ENCODE measurements at places on chromosomes 5 and 9.

- H3K4me3 ChIP-seq, result no peak overlapping the region
- no peaks in the 10 kb centered on the region for H3K27me3 ChIP-seq
- no peaks in the 10 kb centered on the region for H3K36me3 ChIP-seq
- DNase-seq, result no peak
- no peak overlapping the region for H3K27ac ChIP-seq
These were observed 177.4 kb downstream of the NTRK2 start for GRCh38 chr9:84846906-84847305.

- peaks cover 18% of the 10 kb centered on the region for H3K4me1 ChIP-seq
- H3K27me3 ChIP-seq, result no peaks in the 10 kb centered on the region
- no peak for DNase-seq
- no peaks in the 10 kb centered on the region for H3K36me3 ChIP-seq
- H3K27ac ChIP-seq, result no peak overlapping the region
These were observed 129.2 kb upstream of the FST start for GRCh38 chr5:53350991-53351770.

DNA sequence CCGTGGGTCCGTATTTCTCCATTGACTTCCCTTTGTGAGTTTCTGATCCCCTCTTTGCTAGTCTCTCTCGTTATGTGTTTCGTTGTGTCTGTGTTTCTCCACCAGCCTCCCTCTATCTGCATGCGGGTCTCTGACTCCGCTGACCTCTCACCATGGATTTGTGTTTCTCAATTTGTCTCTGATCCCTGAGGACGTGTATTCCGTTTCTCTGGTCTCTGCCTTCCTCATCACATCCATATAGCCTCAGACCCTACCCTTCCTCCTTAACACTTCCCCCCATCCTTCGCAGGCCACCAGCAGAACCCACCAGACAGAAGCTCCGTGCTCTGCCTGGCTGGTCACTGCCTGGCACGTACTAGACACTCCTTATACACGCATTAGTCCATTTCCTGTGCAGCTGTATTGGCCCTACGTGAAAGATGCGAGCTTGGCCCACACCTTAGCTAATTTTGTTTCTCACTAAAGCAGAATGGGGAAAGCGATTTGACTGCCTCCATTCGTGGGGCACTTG is 631 bp downstream of the B4GALT7 start:
- H3K27me3 ChIP-seq, result no peaks in the 10 kb centered on the region
- no peak for DNase-seq
- peaks cover 15% of the 10 kb centered on the region for H3K36me3 ChIP-seq
- H3K4me1 ChIP-seq, result peaks cover 18% of the 10 kb centered on the region
- peak overlapping the region; percentile 88 for H3K4me3 ChIP-seq

DNA sequence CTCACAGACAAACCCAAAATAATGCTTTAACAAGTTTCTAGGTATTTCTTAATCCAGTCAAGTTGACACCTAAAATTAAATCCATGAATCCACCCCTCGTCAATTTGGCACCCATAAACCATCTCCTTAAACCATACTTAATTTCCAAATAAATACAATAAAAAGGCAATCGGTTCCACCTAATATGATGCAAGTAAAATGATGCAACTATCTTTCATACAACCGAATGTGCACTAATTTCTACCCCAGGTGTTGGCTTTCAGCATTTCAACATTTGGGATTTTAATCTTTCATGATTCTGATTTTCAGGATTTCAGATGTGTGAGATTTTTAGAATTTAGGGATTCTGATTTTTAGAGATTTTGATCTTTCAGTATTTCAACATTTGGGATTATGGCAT is 17.3 kb downstream of the PRKAA1 start:
- peaks cover 22% of the 10 kb centered on the region for H3K4me1 ChIP-seq
- no peaks in the 10 kb centered on the region for H3K27me3 ChIP-seq
- H3K27ac ChIP-seq, result no peak overlapping the region
- no peak for DNase-seq
- no peak overlapping the region for H3K4me3 ChIP-seq

DNA sequence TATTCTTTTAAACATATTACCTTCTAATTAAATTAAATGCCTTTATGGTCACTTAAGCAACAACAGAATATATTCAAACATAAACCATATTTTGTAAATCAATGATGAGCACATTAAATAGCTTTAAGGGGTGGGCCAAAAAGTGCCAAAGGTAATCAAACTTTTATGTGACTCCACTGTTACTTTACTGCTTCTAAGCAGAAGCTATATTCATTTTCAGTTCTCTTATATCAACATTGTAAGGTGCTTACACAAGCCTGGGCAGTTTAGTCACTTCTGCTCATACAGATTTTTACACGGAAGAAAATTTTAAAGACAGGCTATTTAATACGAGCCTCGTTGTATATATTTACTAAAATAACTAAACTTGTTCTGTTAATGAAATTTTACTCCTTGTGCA is 29.9 kb downstream of the RFX3 start:
- peaks cover 2% of the 10 kb centered on the region for H3K36me3 ChIP-seq
- H3K27me3 ChIP-seq, result no peaks in the 10 kb centered on the region
- no peak overlapping the region for H3K4me3 ChIP-seq
- H3K27ac ChIP-seq, result no peak overlapping the region
- peaks cover 29% of the 10 kb centered on the region for H3K4me1 ChIP-seq
- DNase-seq, result no peak

DNA sequence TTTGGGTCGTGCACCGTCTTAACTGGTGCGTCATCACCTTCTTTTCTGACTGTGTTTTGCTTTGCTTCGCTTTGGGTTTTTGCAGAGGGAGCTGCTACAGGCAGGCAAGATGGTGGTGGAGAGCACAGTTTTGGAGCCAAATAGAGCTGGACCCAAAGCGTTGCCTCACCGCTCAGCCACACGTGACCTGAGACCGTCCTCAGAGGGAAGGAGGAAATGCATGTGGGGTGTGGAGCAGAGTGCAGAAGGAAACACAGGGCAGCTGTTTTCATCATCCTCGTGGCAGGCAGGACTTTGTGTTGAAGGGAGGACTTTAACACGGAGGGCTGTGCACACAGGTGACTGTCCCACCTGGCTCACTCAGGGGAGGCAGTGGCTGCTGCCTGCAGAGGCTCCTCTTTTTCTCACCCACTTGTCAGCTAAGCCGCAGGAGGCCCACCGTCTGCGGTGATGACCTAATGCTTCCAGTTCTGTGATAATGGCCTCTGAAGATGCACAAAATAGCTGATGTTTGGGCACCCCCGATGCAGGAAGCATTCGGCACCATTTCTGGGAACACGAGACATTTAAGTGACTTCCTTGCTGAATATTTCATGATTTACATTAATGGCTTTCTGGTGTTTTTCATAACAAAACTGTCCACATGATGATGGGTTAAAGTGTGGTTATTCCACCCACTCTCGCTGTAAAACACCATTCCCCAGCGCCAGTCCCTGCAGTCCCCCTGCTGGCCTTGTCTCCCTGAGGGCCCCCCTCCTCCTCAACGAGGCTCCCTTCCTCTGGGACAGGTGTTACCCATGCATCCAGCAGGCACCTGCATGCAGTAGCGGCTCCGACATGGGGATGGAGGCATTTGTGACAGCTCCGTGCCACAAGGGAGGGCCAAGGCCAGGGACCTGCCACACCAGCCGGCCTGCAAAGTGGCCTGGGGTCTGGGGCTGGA is 12.4 kb upstream of the UBAC1 start:
- H3K27ac ChIP-seq, result no peak overlapping the region
- no peaks in the 10 kb centered on the region for H3K36me3 ChIP-seq
- H3K4me3 ChIP-seq, result no peak overlapping the region
- DNase-seq, result no peak
- peaks cover 41% of the 10 kb centered on the region for H3K27me3 ChIP-seq
- H3K4me1 ChIP-seq, result peaks cover 3% of the 10 kb centered on the region

- H3K36me3 ChIP-seq, result peaks cover 4% of the 10 kb centered on the region
- no peaks in the 10 kb centered on the region for H3K27me3 ChIP-seq
- H3K27ac ChIP-seq, result peak overlapping the region; percentile 70
- H3K4me3 ChIP-seq, result no peak overlapping the region
- peaks cover 40% of the 10 kb centered on the region for H3K4me1 ChIP-seq
- no peak for DNase-seq
These were observed 9.6 kb downstream of the NDST1 start for GRCh38 chr5:150517272-150518152.

DNA sequence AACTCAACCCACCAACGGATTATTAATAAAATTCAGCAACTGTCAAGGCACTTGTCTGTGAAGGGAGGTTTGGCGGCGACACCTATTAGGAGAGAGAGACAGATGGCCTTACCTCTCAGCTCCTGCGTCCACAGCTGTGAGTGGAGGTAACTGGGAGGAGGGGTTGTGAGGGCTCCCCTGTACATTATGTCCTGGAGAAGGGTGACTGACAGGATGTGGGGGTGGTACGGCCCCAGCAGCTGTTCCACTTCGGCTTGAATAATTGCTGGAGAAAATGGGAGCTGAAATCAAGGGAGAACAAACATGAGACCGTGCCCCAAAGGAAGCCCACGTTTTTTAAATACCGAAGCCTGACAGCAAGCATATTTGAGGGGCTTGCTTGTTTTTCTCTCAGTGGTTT is 353.5 kb upstream of the RFX3 start:
- no peak overlapping the region for H3K4me3 ChIP-seq
- H3K27me3 ChIP-seq, result no peaks in the 10 kb centered on the region
- no peaks in the 10 kb centered on the region for H3K4me1 ChIP-seq
- DNase-seq, result no peak
- H3K27ac ChIP-seq, result no peak overlapping the region
- no peaks in the 10 kb centered on the region for H3K36me3 ChIP-seq

GRCh38 chr9:33306037-33306436 is 15.7 kb downstream of the NFX1 start:
- H3K36me3 ChIP-seq, result peaks cover 20% of the 10 kb centered on the region
- H3K4me3 ChIP-seq, result no peak overlapping the region
- H3K27me3 ChIP-seq, result no peaks in the 10 kb centered on the region
- no peaks in the 10 kb centered on the region for H3K4me1 ChIP-seq
- DNase-seq, result no peak
- H3K27ac ChIP-seq, result no peak overlapping the region

- no peak overlapping the region for H3K4me3 ChIP-seq
- no peak for DNase-seq
- peaks cover 20% of the 10 kb centered on the region for H3K4me1 ChIP-seq
- no peaks in the 10 kb centered on the region for H3K36me3 ChIP-seq
- no peaks in the 10 kb centered on the region for H3K27me3 ChIP-seq
These were observed 156.2 kb downstream of the RAB3C start for GRCh38 chr5:58739051-58739450.

DNA sequence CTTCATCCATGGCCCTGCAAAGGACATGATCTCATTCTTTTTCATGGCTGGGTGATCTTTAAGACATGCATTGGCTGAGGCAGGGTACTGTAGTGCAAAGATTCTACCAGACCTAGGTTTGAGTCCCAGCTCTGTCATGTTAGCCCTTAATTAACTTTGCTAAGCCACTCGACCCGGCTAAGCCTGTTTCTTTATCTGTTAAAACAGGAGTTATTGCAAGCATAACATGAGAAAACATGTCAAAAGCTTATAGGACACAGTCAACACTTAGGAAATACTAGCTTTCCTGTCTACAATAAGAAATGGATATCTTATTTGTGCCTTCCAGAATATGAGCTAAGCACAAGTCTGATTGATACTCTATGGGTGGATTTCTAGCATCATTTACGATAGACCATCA is 92.6 kb downstream of the RASEF start:
- H3K27ac ChIP-seq, result no peak overlapping the region
- no peaks in the 10 kb centered on the region for H3K36me3 ChIP-seq
- no peak for DNase-seq
- peaks cover 10% of the 10 kb centered on the region for H3K27me3 ChIP-seq
- H3K4me3 ChIP-seq, result no peak overlapping the region
- H3K4me1 ChIP-seq, result no peaks in the 10 kb centered on the region

DNA sequence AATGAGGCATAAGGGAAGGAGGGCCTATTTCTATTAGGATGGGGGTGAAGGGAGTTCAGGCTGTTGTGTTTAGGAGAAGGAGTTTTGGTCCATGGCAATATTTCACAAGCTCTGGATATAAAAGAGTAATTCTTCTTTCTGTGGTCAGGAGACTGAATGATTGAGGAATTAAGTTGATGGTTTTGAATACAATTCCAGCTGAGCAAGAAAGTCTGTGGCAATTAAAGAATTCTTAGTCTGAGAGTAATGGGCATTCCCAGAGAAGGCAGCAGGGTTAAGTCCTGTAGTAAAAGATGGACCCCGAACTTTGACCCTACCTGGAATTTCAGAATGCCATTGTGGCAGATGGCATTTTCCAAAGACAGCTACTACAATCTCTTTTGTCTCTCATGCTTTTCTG is 202.6 kb downstream of the TLE4 start:
- no peak overlapping the region for H3K27ac ChIP-seq
- no peak for DNase-seq
- H3K4me1 ChIP-seq, result no peaks in the 10 kb centered on the region
- H3K36me3 ChIP-seq, result no peaks in the 10 kb centered on the region

GRCh38 chr9:33628865-33629410 is 104.9 kb downstream of the ANKRD18B start:
- no peak overlapping the region for H3K27ac ChIP-seq
- no peak for DNase-seq
- no peak overlapping the region for H3K4me3 ChIP-seq
- peaks cover 2% of the 10 kb centered on the region for H3K4me1 ChIP-seq
- H3K27me3 ChIP-seq, result peaks cover 41% of the 10 kb centered on the region

DNA sequence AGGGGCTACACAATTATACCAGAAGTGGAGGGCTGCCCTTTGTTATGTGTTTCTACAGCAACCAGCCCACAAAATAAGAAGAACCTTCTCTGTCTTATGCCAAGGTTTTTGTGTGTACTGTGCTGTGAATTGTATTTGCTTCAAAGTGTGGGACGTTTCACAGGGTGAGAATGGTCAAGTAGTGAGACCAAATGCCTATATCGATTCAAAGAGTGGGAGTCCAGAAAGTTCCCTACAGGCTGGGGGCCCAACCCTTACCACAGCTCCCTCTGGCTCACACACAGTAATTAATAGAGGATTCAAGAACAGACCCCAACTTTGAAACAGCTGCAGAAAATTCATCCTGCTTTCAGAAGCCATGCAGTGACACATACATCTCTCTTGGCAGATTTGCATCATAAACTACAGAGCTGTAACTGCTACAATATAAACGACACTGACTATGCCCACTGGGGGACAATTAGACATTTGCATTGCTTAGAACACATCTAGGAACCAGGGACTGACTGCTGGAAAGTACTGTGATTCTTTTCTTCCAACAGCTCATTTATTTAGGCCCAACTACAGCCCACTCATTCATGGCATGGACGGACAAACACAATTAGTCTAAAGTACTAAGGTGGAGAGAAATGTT is 12.8 kb downstream of the ENC1 start:
- no peak for DNase-seq
- H3K36me3 ChIP-seq, result peaks cover 37% of the 10 kb centered on the region
- peaks cover 51% of the 10 kb centered on the region for H3K4me1 ChIP-seq
- H3K27me3 ChIP-seq, result no peaks in the 10 kb centered on the region
- no peak overlapping the region for H3K27ac ChIP-seq
- no peak overlapping the region for H3K4me3 ChIP-seq
